Activated CD8-positive, alpha-beta memory T cell treated with anti-CD3 and anti-CD28 coated beads for 4 hours (primary cell): ENCODE measurements at places on chromosomes 16 and 17.

GRCh38 chr16:24717411-24717810 lies 12.0 kb upstream of the TNRC6A start:
- no peak for DNase-seq

DNA sequence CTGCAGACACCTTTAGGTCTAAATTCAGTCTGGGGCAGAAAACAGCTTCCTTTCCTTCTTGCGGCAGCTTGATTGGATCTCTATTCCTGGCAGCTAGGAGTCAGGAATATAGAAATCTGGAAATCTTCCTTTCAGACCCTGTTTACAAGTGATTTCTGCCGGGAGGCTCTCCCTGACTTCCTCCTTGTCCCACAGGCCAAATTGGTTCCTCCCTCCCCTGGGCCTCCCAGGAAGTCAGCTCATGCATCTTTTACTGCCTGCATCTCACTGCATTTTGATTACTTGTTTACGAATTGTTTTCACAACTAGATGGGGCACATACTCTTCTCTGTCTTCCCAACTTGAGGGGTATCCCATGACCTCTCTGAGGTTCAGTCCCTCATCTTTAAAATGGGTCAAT lies 206.3 kb downstream of the MAF start:
- DNase-seq: no peak

GRCh38 chr16:23950291-23950894 lies 114.6 kb downstream of the PRKCB start:
- DNase-seq: no peak

DNA sequence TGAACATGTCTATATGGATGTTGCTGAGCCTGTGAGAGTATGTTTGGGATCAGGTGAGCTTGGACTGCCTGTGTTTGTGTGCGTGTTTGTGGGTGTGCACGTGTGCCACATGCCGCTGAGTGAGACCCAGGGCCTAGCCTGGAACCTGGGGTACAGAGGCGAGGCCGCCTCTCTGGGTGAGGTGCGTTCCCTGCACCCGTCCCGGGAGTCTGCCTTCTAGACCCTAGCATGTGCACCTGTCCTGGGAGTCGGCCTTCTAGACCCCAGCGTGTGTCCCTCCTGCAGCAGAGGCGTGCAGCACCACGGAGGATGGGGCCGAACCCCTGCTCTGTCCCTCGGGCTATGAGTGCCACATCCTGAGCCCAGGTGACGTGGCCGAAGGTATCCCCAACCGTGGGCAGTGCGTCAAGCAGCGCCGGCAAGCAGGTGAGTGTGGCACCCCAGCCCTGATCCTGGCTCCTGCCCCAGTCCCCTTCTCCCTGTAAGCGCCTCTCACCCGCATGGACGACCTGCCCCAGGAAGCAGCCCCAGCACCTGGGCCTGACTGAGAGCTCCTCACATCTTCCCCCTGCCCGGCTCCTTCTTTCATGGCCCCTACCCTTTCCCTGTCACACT lies 24.6 kb downstream of the WFDC1 start:
- DNase-seq: no peak

DNA sequence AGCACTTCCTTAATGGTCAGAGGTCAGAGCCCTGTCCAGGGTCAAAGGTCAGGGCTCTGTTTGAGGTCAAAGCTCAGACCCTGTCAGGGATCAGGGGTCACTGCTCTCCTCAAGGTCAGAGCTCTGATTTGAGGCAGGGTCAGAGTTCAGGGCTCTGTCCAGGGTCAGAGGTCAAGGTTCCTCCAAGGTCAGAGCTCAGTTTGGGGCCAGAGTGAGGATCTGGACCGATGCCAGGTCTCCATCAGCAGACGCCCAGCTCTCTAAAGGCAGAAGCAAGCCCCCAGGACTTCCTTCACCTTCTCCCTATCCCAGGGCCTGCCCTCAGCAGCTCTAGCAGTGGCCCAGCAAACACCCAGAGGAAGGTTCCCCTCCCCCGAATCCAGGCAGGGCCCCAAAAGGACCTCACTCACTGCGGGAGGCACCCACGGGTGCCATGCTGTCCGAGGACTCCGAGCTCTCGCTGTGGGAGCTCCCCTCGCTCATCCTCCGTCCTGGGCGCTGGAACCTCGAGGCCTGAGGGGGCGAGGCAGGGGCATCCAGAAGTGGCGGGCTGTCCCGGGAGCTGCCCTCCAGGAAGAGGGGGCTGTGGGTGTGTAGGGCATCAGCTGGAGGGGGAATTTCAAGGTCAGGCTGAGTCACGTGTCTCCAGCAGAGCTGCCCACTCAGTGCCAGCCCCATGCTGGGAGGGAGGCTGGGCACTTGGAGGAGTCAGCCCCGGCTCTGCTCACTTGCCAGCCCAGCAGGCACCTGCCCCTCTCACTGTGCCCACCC lies 26.7 kb downstream of the PIMREG start:
- no peak for DNase-seq

DNA sequence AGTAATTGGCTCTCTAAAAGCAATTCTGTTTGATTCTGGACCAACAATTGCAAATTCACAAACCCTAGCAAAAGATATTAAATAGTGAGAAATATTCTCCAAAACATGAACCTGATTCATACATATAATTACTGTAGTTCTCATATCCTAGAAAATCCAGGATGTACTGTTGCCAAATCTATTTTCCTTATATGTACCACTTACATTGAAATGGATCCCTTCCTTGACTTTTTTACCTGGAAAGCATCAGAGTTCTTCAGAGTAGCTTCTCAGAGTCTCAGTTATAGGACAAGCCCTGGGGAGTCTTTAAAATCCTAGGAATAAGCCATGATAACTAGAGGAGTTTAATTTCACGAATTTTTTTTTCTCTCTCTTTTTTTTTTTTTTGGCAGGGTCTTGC lies 16.7 kb downstream of the TMEM92 start:
- DNase-seq: no peak

DNA sequence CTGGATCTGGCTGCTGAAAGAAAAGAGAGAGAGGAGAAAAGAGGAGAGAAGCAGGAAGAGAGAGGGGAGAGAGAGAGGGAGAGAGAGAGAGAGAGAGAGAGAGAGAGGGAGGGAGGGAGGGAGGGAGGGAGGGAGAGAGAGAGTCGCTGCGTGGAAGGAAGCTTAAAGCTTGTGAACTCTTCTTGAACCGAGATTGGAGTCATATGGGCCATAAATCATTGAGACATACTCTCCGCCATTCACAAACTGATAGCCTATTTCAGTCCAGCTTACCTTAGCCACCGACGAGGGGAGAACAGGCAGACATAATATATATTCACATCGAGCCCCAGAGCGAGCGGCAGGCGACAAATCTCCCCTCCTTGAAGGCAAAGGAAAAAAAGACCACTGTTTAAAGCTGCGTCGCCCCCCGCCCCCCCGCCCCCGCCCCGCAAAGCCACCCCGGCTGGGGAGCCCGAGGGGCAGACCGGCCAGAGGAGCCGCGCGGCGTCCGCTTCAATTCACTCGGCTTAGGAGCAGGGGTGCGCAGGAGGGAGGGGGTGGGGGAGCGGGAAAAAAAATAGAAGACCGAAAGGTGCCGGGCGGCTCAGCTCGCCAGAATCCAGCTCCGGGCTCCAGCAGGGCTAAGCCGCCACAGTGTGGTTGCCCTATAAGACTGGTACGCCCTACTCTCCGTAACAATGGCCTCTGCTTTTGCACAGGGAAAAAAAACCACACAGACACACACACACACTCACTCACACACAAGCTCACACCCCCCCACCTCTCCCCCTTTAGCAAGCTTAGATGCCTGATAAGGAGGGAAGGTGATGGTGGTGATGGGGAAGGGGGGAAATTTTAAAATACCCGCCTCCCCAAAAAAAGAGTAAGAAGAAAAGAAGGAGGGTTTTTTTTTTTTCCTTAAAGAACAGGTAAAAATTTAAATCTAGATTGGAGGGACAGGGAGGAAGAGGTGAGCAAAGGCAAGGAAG lies 10.6 kb upstream of the HOXB2 start:
- no peak for DNase-seq
